Epithelial cell of esophagus (primary cell): ENCODE measurements at places on chromosomes 12 and 14.

- no peak for DNase-seq
These were observed 13.9 kb upstream of the ERC1 start for GRCh38 chr12:977156-977555.

DNA sequence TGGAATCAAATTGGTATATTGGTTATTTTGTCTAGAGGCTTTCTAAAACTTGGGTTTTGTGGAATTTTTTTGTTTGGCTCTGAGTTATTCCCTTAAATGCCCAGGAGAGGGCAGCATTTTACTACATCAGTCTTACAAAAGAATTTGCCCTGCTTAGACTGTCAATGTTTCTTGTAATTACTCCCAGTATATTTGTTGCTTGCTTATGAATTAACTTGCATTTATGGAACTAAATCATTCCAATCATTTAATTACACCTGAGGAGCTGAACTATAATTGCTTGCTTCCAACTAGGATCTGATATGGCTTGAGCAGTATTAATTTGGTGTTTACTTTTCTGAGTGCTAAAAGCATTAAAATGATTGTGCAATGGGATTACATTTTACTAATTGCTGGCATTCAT, 48.7 kb downstream of the MIPOL1 start:
- DNase-seq: peak; percentile 64

GRCh38 chr14:68948686-68949600, 30.2 kb downstream of the ACTN1 start:
- no peak for DNase-seq

DNA sequence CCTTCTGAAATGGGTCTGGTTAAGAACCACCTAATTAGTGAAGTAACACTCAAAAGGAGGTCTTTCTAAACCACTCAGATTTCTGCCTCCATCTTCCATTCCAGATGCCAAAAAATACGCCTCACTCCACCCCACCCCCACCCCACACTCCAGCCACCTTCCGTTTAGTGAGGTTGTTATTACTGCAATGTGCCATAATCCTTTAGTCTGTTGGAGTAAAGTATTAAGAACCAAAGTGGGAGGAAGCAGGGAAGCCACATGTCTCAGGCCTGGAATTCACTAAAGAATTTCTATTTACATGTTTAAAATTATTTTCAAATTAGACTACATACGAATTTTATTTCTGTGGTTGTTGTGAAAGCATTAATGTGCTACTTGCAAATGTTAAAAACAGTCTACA, 7.4 kb downstream of the KIF21A start:
- DNase-seq: no peak

GRCh38 chr14:22545842-22546721, 42.9 kb downstream of the DAD1 start:
- DNase-seq: peak; percentile 51

GRCh38 chr14:99129998-99130397, 142.0 kb downstream of the BCL11B start:
- no peak for DNase-seq

- DNase-seq: no peak
These were observed 506 bp upstream of the NAP1L1 start for GRCh38 chr12:76084863-76085519.

DNA sequence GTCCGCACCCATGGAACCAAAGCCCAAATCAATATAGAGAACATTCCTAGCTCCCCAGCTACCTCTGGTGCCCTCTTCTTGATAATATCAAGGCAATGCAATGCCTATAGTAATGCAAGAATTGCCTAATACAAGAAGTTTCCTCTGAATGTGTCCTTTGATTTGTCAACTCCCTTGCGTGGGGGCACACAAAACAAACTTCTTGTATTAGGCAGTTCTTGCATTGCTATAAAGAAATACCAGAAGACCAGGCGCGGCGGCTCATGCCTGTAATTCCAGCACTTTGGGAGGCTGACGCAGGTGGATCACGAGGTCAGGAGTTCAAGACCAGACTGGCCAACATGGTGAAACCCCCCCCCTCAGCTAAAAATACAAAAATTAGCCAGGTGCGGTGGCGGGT, 10.4 kb upstream of the ITPK1 start:
- no peak for DNase-seq

DNA sequence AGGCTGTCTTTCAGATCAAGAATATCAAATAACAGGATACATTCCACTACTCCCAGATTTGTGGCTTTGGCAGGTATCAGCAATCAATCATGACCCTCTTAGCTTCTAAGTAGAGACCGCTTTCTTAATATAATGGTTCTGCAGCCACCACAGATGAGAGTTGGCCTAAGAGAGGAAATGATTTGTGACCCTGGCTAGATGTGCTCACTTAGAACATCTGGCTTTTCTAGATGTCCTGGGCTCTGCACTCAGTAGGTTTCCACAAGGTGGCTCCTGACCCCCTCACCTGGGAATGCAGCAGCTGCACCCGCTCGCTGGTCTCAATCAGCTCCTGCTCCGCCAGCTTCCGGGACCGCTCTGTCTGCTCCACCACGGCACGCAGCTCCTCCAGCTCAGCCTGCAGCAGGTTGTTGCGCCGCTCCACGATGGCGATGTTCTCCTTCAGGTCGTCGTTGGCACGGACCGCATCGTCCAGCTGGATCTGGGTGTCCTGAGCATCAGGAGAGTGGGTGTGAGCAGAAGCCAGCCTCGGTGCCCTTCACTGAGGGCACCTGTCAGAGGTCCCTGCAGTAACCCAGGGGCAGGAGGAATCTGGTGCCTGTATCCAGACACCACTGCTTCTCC, 8.9 kb downstream of the CMTM5 start:
- no peak for DNase-seq

DNA sequence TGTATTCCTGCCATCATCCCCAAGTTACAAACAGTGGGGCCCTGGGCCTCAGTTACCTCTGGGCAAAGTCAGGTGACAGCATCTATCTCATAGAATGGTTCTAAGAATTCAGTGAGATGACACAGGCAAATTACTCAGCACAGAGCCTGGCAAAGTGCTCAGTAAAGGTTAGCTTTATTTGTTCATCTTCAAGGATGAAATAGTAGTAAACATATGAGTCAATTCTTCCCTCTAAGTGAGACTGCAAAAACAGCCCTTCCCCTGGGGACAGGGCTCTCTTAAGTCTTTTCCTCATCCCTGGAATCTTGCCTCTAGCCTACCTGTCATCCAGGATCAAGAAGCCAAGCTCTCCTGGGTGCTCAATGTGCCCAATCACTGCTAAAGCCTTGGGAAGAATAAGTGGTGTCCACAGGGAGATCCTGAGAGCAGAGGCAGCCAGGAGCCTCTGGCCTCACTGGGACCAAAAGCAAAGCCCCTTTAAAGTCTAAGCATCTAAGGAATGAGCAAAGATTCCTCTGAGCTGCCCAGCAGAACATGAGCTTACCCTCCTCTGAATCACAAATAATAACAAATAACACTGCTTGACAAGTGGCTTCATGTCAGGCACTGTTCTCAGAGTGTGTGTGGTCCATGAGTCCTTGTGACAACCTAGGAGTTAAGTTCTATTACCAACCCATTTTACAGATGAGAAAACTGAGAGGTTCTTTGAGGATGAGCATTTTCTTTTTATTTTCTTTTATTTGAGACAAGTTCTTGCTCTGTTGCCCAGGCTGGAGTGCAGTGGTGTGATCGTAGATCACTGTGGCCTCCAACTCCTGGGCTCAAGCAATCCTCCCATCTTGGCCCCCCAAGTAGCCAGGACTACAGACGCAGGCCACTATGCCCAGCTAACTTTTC, 12.1 kb downstream of the NUAK1 start:
- DNase-seq: peak; percentile 89

- DNase-seq: peak; percentile 92
These were observed 32.7 kb downstream of the DIP2B start for GRCh38 chr12:50537538-50537919.
